Stimulated activated CD4-positive, alpha-beta T cell treated with anti-CD3 and anti-CD28 coated beads, TNF-alpha, amount 100 ng/mL, for 24 hours (primary cell): ENCODE measurements at places on chromosomes 1 and 21.

- no peak for DNase-seq
Measured at GRCh38 chr1:238900334-238900865, 486.0 kb upstream of the CHRM3 start.

- no peak for DNase-seq
Measured at GRCh38 chr1:11492235-11492634, 13.3 kb downstream of the DISP3 start.

GRCh38 chr1:204791453-204792353, 79.0 kb upstream of the NFASC start:
- DNase-seq = peak; percentile 81

GRCh38 chr1:207051191-207051943, at the start of gene YOD1:
Gene YOD1, minus strand, starts transcription at chr1:207051208. Its CDS starts 178 bp downstream, at chr1:207051030.
- no peak for DNase-seq

DNA sequence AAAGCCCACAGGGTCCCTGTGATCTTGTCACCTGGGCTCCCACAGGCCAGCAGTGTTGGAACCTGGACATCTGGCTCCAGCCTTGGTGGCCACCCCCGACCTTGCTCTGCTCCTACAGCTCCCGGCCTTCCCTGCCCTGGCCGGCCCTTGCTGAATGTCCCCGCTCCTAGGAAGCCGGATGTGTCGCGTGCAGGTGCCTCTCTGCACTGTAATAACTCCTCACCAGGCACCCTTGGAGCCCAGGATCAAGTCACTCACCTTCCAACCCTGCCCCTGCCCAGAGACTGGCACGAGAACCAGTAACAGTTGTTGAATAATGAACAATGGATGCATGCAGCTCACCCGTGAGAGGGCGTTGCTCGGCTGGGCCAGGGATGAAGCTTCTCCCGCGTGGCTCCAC, 12.1 kb downstream of the PDE9A start:
- no peak for DNase-seq

DNA sequence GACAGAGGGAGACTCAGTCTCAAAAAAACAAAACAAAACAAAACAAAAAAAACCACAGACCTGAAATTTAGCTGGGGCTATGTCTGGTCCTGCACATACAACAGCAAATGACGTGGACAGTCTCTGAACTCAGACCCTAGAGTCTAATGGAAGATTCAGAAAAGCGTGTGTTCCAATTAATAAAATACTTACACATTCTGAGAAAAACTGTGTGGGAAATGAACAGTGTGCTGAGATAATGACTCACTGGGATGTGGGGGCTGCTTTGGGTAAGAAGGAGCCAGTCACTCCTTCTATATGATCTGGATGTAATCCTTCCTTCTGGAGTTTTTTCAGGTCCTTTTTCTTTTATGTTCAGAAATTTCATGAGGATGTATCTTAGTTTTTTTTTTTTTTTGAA, 29.4 kb downstream of the CLDN14 start:
- no peak for DNase-seq

DNA sequence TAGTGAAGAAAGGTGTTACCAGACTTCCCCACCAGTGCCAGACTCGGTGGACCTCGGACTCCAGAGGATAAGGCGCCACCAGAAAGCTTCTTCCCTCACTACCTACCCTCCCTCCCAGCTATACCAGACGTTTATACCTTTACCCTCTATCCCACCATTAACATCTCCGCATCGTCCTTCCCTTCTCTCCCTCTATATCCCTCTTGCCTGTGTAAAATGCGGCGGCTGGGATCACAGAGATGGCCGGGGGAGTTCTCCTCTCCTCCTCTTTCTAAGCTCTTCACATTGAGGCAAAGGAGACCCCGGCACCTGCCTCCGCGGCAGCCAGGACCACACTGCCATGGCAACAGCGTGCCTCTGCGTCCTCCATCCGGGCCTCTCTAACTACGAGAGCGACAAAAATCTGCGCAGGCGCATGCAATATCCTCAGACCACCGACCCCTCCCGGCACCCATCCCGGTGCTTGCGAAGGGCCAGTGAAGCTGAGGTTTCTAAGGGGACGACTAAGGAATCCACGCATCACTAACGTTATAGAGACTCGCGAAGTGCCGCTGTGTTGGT, at the start of gene CCDC181:
Gene CCDC181, minus strand, starts transcription at position 394 of the 561 bp plus-strand sequence. CDS start 2,547 bp downstream, outside the sequence.
- peak; percentile 55 for DNase-seq

- no peak for DNase-seq
Measured at GRCh38 chr1:109138358-109138757, 24.4 kb downstream of the ELAPOR1 start.

DNA sequence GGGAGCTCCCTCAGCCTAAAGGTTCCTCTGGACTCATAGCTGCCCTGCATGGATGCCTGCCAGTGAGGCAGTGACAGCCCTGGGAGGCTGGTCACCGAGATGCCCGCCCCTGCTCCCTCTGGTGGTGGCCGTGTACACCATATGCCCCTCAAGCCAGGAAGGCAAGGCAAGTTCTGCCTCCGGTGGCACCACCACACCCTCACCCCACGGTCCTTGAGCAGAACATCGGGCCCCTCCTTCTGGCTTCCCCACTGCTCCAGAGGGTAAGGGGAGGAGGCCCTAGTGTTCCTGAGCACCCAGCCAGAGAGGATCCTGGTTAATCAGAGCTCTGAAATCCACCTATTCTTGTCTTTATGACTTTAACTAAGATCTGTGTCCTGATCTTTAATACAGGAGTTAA, 1.5 kb upstream of the S100A14 start:
- no peak for DNase-seq

DNA sequence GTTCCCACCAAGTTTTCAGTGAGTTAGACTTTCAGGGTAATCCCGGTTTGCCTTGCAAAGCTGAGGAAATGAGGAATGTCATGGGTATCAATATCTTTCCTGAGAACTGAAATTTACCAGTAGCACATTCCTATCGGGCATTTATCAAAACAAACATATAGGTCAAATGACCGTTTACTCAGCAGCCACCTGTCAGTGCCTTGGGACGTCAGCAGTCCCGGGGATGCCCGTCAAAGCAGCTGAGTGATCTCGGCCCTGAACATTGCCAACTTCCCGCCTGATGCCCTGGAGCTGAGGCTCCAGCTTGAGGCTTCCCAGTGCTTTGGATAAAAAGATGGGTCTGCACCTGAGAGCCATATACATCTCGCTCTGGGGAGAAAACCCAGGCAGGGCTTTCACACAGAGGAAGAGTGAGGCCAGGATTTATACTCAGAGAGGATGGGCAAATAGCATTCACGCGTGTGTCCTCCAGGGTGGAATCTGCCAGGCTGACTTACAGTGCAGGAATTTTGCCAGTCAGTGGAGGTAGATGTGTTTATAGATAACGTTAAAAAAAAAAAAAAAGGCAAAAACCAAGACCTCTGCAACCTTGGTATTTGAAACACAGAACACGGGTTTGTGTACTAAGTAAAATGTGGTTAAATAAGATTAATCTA, 435.7 kb upstream of the VAMP3 start:
- DNase-seq = no peak

- DNase-seq = no peak
Measured at GRCh38 chr21:39346206-39346605, 2.7 kb downstream of the HMGN1 start.
